ENCODE measurements at places on chromosomes 13 and 19.

GRCh38 chr13:41588448-41588847 lies 131.1 kb downstream of the RGCC start:
- no peak for DNase-seq

DNA sequence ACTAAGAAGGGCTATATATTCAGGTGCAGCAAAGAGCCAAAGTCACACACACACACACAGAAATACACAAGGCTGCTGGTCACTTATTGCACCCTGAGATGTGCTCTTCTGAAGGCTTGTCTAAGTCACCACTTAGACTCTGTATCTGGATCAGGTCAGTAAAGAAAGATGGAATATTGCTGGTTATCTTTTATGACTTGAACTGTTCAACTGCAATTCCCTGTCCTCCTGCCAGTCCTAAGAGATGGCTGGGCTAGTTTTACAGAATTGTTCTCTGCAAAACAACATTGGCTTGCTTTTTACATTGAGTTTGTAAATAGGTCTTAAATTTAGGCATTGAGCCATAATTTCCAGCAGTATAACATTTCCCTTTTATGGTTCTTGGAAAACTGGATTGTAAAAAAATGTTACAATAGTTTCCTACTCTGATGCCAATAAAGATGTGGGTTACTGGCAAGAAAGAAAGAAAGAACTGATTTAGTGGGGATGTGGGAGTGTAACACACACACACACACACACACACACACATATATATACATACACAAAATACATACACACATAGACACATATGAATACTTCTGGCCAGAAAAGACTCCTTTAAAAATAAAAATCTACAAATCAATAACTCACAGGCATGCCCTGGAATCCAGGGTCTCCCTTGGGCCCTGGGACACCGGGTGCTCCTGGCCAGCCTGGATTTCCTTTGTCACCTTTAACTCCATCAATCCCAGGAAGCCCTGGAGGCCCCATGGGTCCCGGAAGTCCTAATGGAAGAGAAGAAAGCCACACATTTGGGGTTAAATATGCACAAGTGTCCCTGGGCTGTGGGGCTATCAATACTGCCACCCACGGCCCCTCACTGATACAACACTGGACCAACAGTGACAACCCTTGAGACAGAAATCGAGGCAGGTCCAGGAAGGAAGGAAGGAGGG lies 137.7 kb downstream of the COL4A1 start:
- DNase-seq: no peak

- no peak for DNase-seq
Observed at GRCh38 chr19:29418201-29418600, 107.6 kb upstream of the VSTM2B start.

DNA sequence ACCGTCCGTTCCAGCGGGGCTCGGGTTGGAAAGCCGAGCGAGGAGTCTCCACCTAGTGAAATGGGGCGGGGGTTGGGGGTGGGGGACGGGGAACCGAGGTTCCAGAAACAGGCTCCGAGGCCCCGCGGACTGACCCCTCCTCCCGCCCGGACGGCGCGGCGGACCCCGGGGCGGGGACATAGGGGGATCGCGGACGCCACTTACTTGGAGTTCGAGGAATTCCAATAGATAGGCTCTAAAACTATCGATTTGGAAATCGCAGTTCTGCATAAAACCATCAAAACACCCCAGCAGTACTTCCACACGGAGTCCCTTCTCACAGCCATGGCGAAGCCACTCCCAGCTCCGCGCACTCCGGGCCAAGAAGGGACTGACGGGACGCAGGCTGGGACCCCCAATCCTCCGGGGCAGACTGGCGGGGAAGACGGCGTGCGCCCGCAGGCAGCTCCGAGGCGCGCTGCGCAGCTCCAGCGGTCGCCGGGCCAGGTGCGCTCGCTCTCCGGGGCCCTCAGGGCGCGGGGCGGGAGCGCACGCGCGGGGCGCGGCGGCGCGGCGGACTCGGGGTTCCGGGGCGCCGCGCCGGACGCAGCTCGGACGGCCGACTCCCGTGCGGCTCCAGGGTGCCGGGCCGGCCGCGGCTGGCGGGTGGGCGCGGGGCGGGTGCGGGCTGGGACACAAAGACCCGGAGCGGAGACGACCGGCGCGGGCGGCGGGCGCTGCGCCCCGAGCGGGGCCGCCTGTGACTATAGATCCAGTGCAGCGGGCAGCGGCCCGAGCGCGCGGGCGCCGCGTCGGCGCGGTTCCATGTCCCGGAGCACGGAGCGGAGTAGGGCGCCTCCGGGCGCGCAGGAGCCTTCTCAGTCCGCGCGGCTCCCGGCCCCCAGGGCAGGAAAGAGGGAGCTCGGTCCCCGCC lies 567 bp downstream of the EFNB2 start:
- peak; percentile 12 for DNase-seq

- peak; percentile 43 for DNase-seq
Observed at GRCh38 chr13:40109351-40109844, 453.9 kb downstream of the COG6 start.

GRCh38 chr13:40667622-40667978 lies 1.2 kb upstream of the FOXO1 start:
- DNase-seq: no peak

- DNase-seq: peak; percentile 99
Observed at GRCh38 chr19:2096480-2097202, at the start of gene IZUMO4. TSS of gene IZUMO4 (plus strand) at chr19:2096915. CDS start at chr19:2096946, 31 bp downstream.

DNA sequence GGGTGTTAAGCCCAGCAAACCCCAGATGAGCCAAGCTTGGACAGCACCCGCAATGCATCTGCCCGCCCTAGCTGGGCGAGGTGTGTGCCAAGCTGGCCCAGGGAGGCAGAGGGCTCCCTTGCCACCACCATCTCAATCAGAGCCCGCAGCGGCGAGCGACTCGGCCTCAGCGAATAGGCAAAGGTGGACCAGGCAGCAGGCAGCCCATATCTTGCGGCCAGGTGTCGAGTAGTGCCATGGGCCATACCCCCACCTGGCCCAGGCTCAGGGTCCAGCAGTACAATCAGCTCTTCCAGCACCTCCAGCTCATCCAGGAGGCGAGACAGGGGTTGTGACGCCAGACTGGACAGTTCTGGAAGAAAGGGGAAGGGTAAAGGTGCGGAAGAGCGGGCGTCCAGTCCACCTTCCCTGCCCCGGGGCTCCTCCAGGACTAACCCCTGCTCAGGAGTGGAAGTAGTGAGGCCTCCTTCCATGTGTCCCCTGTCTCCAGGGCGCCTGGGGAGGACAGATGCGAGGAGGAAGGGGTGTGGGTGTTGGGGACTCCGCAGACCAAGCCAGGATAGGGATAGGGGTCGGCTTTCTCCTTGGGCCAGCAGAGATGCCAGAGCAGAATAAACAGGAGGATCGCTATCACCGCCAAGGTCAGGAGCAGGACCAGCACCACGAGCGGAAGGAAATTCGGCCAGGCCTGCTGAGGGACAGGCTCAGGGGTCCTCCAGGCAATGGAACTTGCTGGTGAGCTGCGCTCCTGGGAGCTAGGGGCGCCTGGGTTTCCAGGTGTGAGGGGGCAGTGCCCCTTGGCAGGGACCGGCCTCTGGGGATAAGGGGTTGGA lies 2.8 kb downstream of the IGFLR1 start:
- no peak for DNase-seq

- DNase-seq: no peak
Observed at GRCh38 chr19:22616659-22617058, 17.5 kb upstream of the ZNF492 start.

- no peak for DNase-seq
Observed at GRCh38 chr19:14553042-14553938, 18.6 kb downstream of the NDUFB7 start.

DNA sequence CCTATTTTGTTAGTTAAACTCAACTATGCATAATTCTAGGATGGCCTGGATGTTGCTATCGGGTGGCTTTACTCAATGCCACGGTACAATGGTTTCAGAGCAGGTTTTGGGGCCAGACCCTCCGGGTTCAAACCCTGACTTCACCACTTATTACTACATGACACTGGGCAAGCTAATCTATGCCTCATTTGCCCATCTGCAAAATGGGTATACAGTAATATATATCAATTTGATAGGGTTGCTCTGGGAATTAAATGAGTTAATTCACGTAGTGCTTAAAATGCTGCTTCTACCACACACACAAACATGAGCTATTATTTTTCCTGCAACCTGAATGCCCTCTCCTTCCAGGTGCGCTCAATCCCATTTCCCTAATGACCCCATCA lies 839 bp downstream of the ESD start:
- no peak for DNase-seq

DNA sequence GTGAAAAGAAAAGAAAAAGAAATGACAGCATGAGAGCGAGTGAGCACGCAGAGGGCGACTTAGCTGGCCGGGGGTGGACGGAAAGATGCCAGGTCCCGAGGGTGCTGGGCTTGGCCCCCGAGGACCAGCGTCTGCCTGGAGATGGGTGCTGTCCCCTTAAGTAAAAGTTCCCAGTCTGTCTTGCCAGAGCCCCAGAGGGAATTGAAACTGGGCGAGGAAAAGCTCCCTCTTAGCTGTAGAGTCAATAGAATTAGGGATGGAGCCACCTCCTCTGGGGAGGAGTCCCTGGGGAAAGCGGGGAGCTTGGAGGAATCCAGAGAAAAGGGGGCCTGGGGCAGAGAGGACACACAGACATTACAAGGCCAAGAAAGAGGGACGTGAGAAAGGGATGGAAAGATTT lies 13.3 kb downstream of the BCAM start:
- no peak for DNase-seq

- peak; percentile 29 for DNase-seq
Observed at GRCh38 chr13:29362849-29363604, 232.5 kb downstream of the SLC7A1 start.

- DNase-seq: no peak
Observed at GRCh38 chr13:50290186-50290585, 274.9 kb downstream of the KCNRG start.

DNA sequence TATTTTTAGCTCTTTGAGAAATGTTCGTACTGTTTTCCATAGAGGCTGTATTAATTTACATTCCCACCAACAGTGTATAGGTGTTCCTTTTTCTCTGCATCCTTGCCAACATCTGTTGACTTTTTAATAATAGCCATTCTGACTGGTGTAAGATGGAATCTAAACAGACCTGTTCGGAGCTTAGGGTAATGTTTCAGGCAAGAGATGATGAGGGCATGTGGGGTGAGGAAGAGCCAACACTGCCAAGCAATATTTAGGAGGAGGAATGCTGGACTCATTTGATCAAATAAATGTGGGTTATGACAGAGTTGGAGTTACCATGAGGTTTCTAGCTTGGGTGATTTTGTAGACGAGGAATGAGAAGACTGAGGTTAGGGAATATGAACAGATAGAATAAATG lies 382.9 kb downstream of the KLF12 start:
- no peak for DNase-seq

DNA sequence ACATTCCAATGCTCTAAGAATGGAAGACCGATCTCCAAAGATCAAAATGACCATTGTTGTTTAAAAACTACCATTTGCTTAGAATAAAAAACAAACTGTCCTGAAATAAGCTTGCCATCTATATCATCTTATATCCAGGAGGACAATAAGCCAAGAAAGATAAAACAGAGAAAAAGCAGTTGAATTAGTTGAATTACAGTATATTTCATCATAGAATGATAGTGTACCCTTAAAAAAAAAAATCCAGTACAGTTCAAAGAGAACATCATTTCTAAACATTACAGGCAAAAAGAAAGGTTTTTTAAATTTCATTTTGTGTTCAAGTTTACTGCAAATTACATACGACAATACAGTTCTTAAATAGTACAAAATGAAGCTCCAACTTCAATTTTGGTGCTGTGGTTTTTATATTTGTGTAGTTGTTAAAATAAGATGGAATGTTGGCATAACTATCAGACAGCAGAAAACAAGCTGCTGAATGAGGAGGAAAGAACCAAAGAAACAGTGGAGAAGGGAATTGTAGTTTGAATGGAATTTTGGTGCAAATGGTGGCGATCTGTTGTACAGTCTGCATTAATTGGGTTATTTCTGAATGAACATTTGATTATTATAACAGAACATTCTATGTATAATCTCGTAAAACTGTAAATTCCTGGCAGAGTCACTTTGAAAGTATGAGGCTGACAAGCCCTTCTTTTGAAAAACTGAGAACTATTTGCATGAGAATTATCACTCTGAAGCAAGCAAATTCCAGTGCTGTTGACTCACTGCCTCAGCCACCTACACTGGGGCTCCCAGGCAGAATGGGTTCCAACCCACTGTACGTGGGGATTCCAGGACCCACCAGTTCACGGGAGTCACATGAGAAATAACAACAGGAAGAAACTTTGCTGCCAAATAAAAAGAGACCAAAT lies 37.7 kb downstream of the LHFPL6 start:
- no peak for DNase-seq

DNA sequence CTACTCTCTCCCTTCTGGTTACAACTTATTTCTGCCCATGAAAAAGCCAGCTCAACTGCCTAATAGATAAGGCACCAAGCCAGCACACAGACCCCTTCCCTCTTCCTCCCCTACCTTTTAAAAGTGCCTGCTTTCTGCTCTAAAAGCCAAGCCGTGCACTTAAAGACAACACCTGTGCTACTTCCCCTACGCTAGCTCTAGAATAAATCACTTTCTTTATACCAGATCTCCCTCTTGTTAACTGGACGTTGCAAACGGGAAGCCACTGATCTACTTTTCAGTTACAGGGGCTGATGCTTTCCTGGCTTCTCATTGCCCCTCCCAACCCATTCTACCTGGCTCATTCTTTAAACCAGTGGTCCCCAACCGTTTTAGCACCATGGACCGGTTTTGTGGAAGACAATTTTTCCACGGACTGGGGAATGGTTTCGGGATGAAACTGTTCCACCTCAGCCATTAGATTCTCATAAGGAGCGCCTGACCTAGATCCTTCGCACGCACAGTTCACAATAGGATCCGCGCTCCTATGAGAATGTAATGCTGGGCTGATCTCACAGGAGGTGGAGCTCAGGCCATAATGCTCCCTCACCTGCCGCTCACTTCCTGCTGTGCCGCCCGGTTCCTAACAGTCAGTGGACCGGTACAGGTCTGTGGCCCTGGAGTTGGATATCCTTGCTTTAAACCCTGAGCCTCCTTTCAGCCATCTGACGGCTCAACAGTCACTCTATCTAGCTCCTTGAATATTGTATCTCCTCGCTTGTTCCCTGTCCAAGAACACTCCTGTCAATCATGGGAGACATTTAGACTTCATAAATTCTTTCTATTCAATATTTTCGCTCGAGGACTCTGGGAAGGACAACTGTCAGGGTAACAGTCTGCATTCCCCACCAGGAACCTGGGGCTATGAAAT lies 841 bp upstream of the ZNF223 start:
- DNase-seq: no peak

DNA sequence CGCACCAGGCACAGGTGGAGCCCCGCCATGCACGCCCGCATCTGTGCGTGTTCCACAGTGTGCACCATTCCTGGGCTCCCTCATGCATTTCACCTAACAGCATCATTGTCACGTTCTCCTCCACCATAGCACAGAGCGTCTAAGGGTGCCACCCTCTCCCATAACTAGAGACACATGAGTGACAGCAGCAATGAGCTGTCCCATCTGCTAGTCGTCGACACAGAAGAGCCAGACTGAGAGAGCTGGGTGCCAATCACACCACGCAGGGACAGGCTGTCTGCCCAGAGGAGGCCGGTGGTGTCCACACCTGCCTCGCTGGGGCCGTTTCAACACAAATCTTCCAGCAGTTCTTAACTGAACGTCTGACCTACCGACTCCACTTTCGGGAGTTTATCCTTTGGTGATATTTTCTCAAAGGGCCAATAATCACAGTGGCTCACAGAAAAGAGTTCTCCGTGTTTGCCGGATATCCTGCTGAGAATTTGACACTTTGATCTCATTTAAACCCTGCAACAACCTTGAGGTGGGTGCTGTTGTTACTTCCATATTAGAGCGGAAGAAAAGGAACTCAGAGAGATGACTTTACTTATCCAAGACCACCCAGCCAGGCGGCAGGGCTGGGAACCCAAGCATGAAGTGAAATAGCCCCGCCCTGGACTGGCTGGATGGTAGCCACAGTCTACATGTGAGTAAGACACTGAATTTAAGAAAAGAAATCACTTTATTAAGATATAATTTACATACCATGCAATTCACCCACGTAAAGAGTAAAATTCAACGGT lies 16.2 kb downstream of the CLEC11A start:
- no peak for DNase-seq
